NCI-H1092 (cell line): ENCODE measurements at places on chromosomes 3 and 15.

DNA sequence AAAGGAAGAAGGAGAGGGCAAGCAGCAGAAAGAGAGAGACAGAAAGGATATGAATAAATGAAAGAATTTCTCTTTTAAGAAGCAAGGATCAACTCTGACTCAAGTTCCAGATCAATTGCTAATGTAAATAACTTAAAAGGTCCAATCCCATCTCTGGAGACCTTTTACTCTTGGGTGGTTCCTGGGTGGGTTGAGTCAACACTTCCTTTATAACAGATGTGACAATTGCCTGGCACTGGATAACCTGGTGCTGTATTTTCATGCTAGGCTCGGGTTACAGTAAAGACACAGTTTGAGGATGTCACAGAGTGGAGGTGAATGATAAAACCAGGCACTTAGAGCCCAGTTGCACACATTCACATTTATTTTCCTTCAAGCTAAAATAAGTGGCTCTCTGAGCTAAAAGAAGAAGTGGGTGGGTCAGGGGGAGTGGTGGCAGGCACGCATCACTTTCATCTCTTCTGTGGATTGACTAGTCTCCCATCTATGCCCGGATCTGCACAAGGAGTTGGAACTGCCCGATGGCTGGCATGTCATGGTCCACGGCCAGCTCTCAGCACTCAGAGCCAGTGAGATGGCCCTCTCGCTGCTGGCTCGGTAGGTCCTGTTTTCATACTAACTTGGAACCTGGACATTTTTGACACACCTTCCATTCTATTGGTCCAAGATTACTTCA lies 465.8 kb downstream of the FOXP1 start:
- DNase-seq, result no peak

DNA sequence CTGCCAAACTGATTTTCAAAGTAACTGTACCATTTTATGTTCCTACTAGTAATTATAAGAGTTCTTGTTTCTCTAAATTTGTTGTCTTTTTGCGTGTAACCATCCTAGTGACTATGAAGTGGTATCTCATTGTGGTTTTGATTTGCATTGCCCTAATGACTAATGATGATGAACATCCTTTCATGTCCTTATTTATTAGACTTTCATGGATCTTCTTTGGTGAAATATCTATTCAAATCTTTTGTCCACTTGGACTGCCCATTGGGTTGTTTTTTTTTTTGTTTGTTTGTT lies 3.6 kb downstream of the OXSR1 start:
- DNase-seq, result no peak

- no peak for DNase-seq
These were observed 22.5 kb downstream of the PXK start for GRCh38 chr3:58355179-58355578.

DNA sequence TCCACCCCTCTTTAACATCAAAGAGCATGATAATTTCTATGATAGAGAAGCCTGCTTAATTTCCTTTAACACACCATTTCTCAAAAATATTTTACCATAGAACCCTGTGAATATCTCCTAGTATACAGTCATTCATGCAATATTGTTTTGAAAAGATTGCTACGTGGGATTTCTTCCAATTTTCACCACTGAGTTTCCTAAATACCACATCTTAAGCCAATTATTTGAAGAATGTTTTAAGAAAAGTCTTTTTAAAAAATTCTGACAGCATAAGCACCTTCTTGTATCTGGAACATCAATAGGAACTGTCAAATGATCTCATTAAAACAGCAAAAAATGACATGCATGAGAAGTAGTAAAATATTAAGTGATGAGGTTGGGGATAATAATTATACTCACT lies 1126.7 kb downstream of the TUSC7 start:
- DNase-seq, result no peak

GRCh38 chr3:186564586-186564985 lies 2.6 kb downstream of the TBCCD1 start:
- no peak for DNase-seq

- DNase-seq, result no peak
These were observed 41.7 kb upstream of the PRICKLE2 start for GRCh38 chr3:64266983-64267382.

GRCh38 chr15:85027033-85027380 lies 45.4 kb downstream of the PDE8A start:
- DNase-seq, result no peak
